Peyer's patch (tissue), 4 donors: ENCODE measurements at places on chromosomes 7 and 10.

DNA sequence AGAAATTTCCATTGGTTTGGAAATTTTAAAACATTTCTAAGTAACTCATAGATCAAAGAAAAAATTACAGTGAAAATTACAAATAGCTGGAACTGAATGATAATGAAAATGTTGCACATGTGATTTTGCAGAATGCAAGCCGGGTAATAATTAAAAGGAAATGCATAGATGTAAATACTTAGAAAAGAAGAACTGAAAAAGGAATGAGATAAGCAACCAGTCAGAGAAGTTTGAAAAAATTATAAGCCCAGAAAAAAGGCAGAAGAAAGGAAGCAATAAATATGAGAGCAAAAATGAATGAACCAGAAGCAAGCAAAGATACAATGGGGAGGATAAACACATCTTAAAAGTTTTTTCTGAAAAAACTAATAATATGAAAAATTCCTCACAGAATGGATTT lies 3.2 kb upstream of the TMEM273 start:
- DNase-seq, result no peak

DNA sequence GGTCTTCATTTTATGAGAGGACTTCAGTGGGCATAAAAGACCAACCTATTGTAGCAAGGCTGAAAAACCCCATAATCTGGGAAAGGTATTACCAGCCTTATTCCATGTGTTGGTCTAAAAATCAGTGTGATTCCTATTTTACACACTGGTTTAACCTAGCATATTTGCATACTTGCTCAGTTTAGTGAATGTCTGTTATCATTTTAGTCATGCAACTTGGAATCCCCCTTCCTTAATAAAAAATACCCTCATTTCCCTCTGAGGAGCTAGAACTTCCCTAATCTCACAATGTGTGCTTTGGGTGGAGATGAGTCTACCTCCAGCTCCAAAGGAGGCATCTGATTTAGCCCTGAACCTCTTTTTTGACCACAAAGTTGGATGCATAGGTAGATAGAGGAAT lies 312.8 kb upstream of the SORCS1 start:
- no peak for DNase-seq

DNA sequence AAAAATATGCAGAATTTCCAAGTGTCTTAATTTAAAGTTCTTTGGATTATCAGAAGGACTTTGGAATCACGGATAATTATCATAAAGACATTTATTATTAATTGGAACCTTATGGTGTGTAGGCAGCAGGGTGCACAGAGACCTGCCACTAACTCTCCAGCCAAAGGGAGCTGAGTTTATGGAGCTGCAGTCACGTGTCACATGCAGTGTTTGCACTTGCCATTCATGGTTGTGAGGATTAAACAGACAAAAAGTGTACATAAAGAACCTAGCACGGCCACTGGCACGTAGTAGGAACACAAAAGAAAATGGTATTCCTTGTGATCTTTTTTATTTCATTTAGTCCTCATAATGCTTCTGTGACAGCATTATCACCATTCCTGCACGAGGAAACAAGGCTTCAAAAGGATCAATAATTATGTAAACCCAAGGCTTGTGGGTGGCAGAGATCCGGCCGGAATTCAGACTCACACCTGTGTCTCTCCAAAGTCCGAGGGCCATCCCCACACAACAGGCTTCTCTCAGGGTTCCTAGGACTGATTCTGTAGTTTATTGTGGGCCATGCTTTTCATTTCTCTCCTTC lies 143.9 kb upstream of the STK17A start:
- no peak for DNase-seq

DNA sequence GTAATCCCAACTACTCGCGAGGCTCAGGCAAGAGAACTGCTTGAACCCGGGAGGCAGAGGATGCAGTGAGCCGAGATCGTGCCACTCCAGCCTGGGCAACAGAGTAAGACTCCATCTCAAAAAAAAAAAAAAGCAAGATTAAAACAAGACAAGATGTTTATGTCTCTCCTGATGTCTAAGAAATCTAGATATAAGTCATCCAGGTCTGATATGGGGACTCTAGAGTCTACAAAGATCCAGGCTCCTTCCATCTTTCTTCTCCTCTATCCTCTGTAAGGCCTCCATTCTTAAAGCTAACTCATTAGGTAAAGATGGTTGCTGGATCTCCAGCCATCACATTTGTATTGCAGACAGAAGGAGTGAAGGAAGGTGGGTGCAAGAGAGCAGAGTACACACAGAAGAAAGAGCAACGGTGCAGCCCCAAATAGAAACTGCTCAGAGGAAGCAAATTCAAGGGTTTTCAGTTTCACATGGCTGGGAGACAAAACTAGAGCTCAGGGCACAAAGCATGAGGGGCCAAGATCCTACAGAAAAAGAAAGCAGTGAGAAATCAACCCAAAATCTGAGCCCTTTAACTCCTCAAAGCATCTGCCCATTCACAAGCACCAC lies 57.6 kb downstream of the USP6NL start:
- no peak for DNase-seq

- no peak for DNase-seq
These were observed 309.3 kb upstream of the KCND2 start for GRCh38 chr7:119963654-119964053.

DNA sequence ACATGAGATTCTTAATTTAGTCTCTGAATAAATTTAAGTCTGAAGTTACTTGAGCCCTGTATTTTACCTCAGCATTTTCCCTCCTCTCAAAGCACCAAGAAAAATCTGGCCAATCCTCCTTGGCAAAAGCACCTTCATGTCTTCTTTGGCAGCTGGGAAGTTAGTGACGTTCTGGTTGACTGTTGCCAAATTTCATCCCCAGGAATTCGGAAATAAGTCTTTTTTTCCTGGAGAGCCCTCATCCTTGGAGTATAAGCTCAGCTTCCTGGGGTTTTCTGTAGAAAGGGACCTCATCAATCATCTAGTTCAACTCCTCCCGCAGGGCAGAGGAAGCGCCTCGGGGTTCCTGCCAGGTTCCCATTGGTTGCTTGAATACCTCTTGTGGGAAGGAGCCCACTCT lies 377.6 kb downstream of the PHTF2 start:
- no peak for DNase-seq

DNA sequence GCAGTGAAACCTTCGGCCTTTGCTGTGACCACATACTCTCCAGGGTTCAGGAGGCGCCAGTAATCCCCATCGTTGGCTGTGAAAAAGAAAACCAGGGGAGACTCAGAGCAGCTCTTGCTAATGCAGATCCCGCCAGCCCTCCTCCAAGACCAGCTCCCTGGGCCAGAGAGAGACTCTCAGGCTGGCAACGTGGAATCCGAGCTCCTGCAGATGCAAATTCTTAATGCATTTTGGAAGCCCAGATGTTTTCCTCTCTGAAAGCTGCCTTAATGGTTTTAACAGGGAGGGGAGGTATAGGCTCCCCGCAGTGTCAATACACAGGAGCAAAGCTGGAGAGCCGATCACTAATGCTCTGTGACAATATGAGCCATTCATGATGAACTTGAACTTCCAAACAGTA lies 80.8 kb downstream of the GPR26 start:
- no peak for DNase-seq

DNA sequence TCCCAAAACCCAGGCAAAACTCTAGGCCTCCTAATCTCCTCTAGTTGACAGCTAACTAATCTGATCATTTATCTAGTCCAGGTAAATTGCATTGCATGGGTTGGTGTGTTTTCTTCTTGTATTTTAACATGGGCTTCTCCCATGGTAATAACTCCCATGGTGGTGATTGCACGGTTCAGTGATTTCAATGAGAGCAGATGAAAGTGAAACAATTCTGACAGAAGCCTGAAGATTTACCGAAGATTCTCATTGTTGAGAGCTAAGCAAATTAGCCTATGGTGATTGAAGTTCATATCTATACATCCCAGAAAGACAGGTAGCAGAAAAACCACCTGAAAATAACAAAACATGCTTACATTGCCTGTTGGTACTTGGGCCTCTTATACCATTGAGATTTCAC lies 26.6 kb upstream of the LIPN start:
- DNase-seq, result no peak

DNA sequence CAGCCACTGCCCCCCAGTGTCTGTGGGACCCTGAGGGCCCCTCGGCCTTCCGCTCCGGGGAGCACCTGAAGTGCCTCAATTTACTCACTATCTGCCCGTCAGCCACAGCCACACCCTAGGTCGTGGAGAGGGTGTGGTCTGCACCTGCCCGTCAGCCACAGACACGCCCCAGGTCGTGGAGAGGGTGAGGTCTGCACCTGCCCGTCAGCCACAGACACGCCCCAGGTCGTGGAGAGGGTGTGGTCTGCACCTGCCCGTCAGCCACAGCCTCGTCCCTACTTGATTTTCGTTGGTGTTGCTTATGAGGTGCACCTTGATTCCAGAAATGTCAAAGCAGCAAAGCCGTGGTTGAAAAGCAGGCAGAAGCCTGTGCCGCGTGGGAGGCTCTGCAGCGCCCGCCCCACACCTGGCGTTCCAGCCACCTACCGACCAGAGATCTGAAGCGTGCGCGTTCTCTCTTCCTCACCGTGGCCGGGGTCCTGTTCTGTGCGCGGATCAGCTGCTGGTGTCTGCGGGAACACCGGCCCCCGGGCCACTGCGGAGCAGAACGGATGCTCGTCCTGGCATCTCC lies 101.6 kb downstream of the DYNC2I1 start:
- peak; percentile 95 for DNase-seq

- no peak for DNase-seq
These were observed 88.6 kb upstream of the PFKP start for GRCh38 chr10:2978574-2979273.

DNA sequence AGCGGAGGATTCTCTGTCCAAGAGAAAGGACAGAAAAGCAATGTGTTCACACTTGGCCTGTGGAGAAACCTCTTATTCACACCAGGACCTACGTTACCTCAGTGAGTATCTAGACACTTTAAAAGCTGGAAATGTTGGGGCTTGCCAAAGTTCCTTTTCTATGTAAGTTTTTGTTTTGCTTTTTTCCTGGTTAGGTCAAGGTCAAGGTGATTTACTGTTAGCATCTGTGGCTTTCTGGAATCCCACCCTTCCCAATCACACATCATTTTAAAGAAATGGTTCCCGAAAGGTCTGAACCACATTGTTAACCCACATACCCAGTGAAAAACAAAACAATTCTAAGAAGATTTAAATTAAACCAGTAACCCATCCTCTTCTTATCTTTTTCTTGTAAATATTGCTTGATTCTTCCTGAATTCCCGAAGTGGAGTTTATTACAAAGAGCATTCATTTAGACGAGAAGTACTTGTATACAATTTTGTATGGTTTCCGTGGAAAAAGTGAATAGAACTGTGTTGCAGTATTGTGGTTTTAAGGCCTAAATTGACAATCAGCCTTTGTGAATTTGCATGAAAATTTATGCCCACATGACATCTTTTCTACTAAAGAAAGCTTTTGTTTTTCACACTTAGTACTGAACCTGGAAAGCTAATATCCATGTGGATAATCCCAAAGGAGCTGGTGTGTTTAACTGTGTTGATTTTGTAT lies 827.0 kb upstream of the IGFBP3 start:
- no peak for DNase-seq

GRCh38 chr7:114931656-114932011 lies 9.7 kb downstream of the MDFIC start:
- peak; percentile 61 for DNase-seq

DNA sequence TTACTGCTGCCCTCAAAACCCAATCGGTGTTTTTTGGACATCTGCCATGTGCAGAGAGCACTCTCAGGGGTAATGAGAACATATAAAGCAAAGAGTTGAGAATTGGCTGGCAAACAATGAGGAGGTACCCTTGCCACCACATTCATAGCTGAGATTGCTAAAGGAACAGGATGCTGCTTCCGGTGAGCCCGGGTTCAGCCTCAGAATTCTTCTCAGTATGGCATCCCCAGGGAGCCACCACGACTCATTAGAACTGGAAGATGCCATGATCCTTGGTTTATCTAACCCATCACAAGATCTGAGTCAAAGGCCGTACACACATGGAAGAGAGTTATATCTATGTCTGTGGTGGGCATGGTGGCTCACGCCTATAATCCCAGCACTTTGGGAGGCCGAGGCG lies 174.4 kb downstream of the ARID5B start:
- no peak for DNase-seq

- DNase-seq, result no peak
These were observed 112.7 kb downstream of the FGFR2 start for GRCh38 chr10:121485436-121486139.

DNA sequence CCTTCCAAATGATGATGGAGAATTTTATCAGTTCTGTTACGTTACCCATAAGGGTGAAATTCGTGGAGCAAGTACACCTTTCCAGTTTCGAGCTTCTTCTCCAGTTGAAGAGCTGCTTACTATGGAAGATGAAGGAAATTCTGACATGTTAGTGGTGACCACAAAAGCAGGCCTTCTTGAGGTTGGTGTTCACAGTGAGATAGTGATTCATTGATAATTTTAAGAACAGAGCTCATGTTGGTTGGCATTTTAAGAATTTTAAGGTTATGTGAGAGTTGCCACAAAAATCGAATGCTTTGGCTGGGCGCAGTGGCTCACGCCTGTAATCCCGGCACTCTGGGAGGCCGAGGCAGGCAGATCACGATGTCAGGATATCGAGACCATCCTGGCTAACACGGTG lies 25.9 kb downstream of the TAX1BP1 start:
- DNase-seq, result no peak

DNA sequence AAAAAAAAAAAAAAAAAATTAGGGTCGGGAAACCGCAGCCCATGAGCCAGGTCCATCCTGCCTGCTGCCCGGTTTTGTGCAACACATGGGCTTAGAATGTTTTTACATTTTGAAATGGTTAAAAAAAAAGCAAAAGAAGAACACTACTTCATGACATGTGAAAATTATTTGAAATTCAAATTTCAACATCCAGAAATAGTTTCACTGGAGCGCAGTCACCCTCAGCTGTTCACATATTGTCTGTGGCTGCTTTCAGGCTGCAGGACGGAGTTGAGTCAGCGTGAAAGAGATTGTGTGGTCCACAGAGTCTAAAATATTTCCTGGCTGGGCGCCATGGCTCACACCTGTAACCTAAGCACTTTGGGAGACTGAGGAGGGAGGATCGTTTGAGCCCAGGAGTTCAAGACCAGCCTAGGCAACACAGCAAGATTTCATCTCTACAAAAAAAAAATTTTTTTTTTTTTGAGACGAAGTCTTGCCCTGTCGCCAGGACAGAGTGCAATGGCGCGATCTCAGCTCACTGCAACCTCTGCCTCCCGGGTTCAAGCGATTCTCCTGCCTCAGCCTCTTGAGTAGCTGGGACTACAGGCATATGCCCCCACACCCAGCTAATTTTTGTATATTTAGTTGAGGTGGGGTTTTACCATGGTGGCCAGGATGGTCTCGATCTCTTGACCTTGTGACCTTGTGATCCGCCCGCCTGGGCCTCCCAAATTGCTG lies 63.9 kb upstream of the ECHDC3 start:
- DNase-seq, result peak; percentile 81

GRCh38 chr7:132398253-132398925 lies 177.9 kb downstream of the PLXNA4 start:
- DNase-seq, result no peak

DNA sequence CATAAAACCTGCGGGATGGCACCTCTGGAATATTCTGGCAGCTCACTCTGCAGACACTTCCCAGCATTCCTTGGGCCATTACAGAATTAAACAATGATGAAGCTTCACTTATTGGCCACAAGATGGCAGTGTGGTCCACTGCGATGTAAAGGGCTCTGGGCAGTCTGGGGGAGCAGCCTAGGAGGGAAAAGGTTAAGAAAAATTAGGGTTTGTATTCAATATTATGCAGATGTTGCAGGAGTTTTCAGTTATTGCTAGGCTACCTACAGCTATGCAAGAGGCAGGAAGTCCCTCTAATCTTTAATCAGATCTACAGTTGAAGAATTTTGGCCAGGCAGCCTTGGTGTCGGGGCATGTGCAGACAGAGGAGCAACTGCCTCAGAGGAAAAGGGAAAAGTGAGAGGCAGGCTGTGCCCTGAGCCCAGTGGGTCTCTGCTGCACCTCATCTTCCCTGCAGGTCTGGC lies 233.2 kb upstream of the PRSS1 start:
- DNase-seq, result peak; percentile 18

- DNase-seq, result no peak
These were observed 18.3 kb downstream of the LIPM start for GRCh38 chr10:88820748-88821401.
